ENCODE measurements at places on chromosomes 3 and 15.

- DNase-seq = no peak
Observed at GRCh38 chr15:69128667-69129311, 31.6 kb upstream of the GLCE start.

DNA sequence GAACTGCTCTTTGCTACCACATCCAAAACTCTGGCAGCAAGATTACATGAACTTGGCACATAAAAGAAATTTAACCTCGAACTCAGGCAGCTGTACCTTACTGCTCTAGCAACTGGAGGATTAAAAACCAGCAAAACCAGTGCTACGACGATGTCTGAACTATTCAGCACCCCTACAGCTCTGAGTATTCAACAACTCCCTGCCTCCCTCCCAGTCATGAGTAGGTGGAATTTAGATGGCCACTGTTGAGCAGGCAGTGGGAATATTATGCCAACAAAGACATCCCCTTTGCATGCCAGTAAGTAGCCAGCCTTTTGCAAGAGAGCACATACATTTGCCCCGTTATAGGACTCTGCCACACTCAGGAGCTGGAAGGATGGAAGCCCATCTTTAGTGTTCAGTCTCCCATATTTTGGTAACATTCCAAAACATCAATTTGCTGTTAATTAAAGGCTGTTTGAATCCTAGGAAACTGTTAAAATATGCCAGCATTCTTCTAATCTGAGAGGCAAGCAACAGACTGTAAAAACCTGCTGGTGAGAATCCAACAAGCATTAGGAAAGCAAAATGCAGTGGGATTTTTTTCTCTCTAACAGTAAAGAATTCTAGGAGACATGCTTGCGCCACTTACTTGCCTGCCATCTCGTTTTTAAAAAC lies 85.4 kb downstream of the ZNF385D start:
- DNase-seq = no peak

- DNase-seq = no peak
Observed at GRCh38 chr3:103787879-103788278, 1353.1 kb downstream of the ZPLD1 start.

DNA sequence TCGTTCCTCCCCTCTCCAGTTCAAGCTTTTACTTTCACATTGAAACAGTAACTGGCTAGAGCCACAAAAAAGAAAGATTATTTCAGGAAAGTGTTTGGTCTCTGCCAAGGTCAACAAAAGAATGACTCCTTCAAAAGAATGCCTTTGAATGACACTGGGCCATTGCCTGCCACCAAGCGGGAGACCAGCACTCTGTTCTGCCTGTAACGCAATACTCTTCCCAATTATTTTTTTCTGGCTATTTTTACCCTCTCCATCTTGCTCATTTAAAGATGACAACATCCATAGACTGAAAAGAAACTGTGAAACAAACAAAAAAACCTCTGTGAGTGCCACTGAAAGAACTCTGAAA lies 37.3 kb downstream of the EHHADH start:
- DNase-seq = no peak

GRCh38 chr15:83105440-83105839 lies 2.0 kb upstream of the TM6SF1 start:
- no peak for DNase-seq

- no peak for DNase-seq
Observed at GRCh38 chr3:48338635-48339034, 5.2 kb upstream of the SPINK8 start.

DNA sequence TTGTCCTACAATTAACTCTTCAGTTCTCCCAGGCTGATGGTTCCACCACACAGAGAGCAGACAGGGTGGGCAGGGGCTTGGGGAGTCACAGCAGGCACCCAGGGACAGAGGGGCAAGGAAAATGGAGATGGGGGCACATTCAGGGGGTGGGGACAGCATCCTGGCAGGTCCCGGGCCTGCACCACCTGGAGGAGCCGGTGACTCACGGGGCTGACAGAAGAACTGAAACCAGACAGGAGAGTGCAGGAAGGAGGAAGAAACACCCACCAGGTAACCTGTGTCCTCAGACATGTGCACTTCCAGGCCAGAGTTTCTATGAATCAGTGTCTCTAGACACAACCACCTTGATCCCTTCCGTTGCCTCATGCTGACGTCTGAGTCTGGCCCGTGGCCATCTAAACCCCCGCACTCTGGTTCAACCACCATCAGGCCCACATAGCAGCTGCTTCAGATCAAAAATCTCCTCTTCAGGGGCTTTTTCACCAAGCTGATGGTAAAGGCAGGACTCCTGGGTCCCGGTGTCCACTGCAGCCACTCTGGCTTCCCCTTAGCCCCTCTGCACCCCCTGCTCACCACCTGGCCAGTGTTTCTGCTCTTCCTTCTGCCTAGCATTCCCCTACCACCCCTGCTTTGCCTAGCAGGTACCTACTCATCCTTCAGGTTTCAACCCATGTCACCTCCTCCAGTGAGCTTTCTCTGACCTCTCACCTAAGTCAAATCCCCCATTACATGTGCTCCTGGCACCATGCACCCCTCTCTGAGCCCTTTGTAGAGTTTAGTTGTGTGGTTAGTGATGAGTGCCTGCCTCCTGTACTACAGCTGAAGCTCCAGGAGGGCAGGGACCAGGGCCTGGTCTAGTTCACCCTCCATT lies 16.5 kb upstream of the CYP11A1 start:
- DNase-seq = no peak

DNA sequence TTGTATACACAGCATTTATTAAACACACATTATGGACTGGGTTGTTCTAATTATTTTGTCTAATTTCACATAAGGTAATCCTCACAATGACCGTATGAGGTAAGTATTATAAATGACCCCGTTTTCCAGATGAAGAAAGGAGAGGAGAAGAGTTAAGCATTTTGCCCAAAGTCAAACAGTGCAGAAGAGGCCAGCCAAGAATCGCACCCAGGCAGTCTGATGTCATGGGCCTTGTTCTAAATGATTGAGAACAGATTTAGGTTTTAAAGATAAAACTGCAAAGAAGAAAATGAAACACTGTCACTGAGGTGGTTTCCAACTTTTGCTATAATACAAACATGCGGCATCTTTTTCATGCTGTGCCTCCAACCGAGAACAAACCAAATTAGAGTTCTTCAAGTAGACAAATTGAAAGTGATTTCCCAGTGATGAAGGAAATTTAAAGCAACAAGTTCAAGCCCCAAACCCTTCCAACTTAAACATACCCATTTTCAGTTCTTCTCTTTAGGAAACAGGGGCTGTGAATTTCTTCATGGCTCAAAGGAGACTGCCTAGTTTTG lies 155.3 kb downstream of the THRB start:
- no peak for DNase-seq

DNA sequence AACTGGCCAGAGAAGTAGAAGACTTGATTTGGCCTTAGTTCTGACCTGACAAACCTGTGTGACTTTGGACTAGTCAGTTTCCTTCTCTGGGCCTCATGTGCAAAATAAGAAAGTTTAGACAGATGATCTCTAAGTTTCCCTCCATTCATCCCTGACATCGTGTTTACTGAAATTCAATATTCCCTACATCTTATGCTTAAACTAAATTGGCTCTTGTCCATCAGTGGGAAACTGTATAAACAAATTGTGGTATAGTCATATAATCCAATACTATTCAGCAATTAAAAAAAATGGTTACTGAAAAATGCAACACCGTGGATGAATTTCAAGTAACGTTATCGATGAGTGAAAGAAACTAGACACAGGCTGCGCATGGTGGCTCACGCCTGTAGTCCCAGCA lies 64.4 kb upstream of the HRH1 start:
- DNase-seq = no peak

GRCh38 chr15:96565266-96565665 lies 234.8 kb downstream of the NR2F2 start:
- DNase-seq = no peak

DNA sequence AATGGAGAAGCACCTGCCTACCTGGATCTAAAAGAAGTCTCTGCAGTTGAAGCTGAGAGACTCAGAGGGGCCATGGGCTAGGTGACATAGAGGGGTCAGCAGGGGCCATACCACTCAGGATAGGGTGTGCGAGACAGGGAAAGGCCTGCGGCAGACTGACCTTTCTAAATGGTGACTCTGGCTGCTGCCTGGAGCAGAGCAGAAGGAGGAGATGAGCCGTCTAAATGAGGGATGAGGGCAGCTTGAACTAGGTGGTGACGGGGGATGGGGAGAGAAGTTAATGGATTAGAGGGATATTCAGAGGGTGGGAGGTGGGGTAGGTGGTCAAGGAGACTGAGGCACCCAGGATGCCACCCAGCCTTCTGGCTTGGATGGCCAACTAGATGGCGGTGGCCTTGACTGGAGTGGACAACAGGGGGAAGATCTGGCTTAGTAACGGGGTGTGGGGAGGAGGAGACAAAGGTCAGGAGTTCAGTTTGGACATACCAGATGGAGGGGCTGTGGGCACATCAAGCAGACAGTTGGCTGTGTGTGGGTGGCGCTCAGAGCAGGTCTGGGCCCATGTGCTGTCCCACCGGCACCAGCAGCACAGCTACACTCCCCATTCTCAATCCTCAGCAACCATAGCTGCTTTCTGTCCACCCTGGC lies 3.2 kb upstream of the ITIH1 start:
- no peak for DNase-seq

DNA sequence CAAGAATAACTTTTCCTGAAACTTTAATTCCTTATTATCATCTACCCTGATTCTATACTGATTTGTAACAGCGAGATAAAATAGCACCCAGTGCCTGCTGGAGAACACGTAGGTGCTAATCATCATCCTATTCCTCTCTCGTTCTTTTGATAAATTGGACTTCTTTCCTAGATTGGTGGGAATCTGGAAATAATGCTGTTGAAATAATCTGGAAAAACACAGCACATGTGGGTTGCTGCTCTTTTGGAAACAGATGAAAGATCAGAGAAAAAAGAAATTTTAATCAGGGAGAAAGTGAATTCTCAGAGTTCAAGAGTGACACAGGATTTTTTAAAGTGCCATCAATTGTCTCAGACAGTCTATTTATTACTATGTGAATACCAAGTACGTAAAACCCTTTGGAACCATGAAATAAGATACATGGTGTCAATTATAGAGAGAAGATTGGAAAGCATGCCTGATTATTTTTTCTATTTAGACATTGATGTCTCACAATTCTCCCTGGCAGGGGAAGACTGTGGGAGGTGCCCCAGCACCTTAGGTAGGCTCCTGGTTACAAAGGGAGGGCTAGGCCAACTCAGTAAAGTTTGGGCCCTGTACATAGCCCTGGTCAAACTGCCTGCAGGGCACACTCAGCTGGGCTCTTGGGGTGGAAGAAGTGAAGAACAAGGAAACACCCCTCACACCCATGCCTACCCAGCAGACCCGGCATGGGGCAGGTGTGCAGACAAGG lies 60.0 kb upstream of the SNRPA1 start:
- DNase-seq = no peak

DNA sequence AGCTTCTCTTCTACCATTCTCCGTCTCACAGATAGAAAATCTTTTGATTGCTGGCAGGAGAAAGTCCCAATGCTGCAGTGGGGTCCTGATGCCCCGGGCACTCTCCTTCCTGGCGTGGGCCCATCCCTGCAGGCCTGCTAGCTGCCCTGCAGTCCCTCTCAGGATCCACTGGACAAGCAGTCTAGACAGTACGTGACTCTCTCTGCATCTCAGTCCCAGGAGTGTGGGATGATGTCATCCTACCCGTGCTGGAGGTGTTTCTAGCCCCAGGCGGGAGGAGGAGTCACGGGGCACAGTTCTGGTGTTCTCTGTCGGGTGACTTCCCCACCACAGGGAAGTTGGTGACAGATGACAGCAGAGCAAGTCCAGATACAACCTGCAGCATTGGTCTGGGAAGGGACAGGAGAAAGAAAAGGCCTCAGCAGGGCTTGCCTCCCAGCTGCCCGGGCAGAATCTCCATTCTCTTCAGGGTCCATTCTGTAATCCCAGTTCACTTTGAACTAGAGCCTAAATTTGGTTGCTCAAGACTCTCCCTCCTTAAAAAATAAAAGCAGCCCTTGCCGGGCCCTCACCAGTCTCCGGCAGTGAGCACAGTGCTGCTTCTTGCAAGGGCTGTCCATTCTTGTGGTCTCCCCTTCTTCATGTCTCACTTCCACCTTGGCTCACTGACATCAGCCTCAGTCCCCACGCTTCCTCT lies 30.6 kb downstream of the SLC28A1 start:
- DNase-seq = peak; percentile 73

DNA sequence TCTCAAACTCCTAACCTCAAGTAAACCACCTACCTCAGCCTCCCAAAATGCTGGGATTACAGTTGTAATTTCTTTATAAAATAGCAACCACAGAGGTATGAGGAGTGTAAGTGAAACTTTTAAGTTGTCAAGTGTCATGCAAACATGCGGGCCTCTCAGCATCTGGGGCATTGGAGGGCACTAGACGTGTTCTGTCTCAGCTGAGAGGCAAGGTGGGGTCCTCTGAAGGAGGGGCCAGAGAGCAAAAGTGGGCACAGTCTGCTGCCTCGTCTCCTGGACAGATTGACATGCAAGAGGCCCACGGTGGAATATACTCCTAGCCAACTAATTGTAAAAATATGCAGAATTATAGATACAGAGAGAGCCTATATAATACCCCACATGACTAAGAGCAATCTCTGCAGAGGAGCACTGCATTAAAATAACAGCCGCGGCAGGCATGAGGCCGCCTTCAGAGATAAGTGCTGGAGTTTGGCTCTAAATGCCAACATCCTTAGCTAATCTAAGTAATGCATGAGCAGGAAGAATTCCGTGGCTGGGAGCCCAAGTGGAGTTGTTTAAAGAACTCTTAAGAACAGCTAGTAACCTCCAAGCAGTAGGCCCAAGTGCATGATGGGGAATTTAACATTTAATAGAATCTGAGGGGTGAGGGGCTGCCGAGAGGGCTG lies 87.8 kb upstream of the RNU6-1 start:
- DNase-seq = peak; percentile 35

- no peak for DNase-seq
Observed at GRCh38 chr3:18366258-18366657, 58.9 kb downstream of the SATB1 start.

DNA sequence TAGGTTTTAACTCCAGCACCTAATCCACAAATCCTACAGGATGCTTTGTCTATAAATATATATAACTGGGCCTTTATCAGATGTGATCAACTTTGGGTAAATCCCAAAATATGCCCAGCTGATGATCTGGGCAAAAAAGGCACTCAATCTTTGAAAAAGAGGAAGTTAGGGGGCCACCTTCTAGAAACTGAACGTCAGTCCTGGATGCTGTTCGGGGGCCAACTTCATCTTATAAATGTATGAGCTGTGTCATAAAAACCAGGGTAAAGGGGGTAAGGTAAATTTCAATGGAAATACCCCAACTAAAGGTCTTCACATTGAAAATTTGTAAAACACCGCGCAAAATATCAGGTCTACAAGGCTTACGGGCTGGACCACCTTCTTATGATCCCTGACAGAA lies 264.4 kb upstream of the UBE2E2 start:
- DNase-seq = no peak

DNA sequence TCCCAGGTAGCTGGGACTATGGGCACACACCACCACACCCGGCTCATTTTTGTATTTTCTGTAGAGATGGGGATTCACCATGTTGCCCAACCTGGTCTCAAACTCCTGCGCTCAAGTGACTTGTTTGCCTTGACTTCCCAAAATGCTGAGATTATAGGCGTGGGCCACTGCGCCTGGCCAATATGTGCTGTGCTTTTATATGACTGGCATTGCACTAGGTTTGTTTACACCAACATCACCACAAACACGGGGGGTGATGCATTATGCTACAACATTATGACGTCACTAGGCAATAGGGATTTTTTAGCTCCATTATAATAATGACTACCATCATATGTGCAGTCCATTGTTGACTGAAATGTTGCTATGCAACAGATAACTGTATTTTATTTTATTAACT lies 6.9 kb downstream of the APH1B start:
- no peak for DNase-seq

GRCh38 chr3:59118928-59119327 lies 69.1 kb upstream of the CFAP20DC start:
- DNase-seq = no peak

Data from H54 (cell line).